AML-193 (cell line): ENCODE measurements at places on chromosomes 2 and 18.
A peak's percentile ranks its signal among the peaks of the same experiment; 100 is the strongest.

DNA sequence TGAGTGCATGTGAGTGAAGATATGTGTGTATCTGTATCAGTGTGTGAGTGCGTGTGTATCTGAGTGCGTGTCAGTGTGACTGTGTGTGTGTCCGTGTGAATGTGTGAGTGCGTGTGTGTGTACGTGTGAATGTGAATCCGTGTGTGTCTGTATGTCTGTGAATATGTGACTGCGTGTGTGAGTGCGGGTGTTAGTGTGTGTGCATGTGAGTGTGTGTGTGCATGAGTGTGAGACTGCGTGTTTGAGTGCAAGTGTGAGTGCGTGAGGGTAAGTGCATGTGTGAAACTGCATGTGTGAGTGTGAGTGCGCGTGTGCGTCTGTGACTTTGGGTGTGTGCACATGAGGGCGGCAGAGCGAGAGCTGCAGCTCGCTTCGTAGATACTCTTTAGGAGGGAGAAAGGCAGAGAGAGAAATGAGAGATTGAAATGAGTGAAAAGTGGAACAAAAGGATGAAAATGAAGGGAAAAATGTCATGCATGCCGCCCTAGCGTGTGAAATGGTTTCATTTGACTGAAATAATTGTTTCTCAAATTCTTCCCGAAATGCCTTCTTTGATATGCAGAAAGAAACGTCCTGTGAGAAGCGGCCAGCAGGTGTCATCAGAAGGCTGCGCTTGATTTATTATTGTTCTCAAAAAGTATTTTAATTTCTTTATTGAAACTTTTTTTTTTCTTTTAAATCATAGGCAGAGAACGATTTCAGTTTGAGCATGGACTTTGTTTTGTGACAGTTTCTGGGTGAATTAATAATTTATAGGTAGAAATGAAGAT lies 25.6 kb downstream of the ZNF407 start:
- DNase-seq = no peak

DNA sequence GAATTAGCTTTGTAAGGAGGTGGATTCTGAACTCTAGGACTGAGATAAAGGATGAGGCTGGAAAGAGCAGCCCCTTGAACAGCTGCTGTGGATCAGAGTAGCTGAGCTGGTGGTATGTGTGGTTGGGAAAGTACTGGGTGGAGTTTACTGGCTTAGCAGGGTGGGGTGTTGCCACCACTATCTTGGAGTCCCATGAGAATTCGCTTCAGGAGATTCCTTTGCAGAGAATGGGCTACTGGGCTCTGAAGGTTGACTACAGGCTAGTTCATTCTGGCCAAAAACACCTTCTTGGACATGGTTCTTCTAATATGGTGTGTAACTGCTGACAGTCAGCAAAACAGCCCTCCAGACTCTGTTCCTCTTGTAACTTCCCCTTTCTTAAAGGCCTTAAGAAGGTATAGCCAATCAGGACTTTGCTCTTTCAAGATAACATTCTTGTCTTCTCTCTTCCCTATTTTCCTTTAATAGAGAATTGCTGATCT lies 52.7 kb downstream of the TET3 start:
- DNase-seq = peak; percentile 96

DNA sequence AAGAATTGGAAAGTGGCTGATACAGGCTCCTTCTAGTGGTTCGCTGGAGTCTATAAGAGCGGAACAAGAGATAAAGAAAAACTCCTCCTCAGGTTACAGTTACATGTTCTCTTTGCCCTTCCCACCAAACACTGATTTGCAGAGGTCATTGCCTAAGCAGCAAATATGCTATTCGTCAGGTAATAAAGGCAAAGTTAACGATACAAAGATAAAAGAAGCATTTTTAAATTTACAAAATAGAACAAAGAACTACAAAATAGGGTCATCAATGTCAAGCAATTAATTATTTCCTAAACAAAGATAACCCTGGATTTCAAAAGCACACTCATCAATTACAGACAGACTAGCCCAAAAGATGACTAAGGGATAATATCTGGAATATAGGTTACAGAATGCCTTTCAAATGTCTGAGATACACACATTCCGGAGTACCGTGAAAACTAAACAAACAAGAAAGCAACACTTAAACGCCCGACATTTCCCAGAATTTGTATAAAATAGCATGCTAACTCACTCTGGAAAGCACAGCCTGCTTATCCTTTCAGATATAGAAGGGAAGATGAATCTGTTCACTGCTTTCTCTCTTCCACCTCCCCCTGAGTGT lies 186.4 kb downstream of the MREG start:
- no peak for DNase-seq

- no peak for DNase-seq
These were observed 60.3 kb downstream of the FARSB start for GRCh38 chr2:222595581-222595980.

DNA sequence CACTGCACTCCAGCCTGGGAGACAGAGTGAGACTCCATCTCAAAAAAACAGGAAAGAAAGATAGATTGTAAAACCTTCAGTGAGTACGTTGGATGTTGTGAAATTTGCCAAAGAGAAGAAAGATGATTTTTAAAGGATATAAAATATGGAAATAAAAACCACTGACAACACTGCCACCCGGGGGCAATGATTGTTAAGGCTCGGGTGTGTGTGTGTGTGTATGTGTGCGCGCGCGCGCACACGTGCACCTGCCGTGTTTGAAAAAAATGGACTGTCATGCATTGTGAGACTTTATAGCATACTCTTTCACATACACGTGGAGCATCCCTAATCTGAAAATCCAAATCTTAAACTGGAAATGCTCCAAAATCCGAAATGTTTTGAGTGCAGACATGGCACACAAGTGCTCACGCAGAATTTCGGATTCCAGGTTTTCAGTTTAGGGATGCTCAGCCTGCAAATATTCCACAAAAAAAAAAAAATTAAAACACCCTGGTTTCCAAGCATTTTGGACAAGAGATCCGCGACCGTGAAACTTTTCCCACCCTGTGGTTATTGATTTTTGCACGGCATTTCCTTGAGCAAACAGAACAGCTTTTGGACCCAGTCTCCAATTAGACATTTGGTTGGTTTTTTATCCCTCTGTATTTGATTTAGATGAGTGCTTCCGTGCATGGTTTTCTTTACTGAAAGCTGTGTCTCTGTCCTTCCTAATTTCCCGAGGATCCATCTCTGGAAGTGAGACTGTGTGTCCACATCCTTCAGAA lies 269.2 kb downstream of the AGAP1 start:
- no peak for DNase-seq

DNA sequence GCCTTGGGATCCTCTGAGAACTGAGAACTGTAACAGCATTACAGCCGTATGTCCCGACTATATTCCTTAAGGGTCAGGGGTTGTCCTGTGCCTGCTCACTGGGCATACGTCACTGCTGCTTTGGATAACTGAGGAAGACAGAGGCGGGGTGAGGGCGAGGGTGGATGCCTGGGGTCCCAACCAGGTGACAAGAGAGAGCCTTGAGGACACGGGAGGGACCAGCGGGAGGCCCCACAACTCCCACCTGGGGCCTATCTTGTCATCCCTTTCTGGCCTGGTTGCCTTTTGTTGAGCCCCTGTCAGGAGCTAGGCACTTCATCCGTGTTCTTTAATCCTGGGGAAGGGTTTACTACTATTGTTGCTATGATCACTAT lies 28.8 kb downstream of the INPP5D start:
- DNase-seq = no peak

GRCh38 chr18:70491734-70492348 lies 203.0 kb downstream of the SOCS6 start:
- peak; percentile 51 for DNase-seq

DNA sequence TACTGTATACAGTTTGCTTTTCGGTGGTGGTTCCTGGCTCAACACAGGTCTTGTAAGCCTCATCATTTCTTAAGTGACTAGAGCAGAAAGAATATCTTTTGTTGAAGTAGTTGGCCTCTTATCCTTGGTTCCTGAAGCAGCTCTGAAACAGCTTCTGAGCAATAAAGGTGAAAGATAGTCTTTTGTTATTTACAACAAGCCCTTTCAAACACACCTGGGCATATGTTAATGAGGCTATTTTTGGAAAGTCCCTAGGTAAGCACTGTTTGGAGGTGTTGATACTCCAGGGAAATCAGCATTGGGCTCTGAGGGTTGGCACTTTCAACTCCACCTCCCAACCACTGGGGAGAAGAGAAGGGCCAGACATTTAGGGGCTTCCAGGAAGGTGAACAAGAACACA lies 211.0 kb downstream of the MCFD2 start:
- DNase-seq = no peak

- DNase-seq = no peak
These were observed 227.0 kb upstream of the COPS8 start for GRCh38 chr2:236858661-236859060.

DNA sequence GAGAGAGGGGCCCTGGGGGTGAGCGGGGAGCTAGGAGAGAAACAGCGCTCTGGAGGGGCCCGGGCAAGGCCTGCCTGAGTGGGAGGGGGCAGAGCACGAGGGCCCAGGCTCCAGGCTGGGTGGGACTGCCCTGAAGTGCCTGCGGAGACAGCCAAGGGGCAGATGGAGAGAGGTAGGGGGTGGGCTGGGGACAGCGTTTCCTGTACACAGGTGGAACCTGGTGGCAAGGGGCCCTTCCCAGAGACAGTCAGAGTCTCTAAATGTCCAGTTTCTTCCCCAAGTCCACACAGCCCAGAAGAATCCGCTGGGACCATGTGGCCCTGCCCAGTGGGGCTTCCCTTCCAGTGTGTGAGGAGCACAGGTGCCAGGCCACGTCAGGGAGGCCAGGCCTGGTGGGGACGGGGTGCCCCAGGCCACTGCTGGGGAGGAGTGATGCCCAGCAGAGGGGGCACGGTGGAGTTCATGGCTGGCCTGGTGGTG lies 1.7 kb upstream of the GPR35 start:
- DNase-seq = no peak

DNA sequence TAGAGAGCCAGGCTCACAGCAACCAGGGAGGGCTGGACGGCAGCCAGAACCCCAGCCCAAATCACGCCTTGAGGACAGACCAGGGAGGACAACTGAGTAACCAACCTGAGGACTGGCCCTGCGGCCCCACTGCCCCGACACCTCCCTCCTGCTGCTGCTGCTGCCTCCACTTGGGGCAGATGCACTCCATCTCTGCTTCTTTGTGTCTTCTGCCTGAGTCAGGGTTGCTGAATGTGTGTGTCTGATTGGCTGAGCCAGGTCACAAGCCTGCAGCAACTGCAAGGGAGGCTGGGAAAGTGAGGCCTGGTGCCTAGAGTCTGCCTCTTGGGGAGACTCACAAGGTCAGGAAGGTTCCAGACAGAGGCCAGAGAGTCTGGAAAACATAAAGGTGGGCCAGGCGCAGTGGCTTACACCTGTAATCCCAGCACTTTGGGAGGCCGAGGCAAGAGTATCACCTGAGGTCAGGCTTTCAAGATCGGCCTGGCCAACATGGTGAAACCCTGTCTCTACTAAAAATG lies 83.4 kb downstream of the ZFP36L2 start:
- DNase-seq = peak; percentile 5

DNA sequence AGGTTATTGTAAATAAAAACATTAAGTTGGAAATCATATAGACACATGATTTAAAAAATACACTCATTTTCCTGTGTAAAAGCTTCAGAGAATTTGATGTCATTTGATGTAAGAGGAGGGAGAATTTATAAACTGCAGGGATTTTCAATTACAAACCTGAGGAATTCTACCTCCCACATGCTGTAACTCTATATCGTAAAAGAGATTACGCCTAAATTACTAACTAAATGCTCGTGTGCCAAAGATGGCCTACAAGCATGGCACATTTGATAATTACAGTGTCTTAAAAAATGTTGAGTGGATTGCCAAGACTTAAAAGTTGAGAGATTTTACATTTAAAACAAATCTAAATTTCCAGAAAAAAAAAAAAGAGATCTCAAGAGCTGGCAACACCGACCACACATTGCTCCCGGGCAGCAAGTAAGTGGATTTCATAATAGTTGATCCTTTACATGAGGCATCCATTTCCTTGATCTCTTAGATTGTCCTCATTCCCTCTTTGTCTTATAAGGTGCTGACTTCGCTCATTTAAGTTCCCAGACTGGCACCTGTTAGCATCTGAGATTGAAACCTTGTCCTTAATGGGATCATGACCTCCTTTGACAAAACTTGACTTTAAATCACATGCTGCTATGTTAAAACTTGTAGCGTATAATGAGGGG lies 840.3 kb upstream of the ZEB2 start:
- no peak for DNase-seq

- DNase-seq = no peak
These were observed 29.4 kb upstream of the LPIN2 start for GRCh38 chr18:3042379-3042778.

DNA sequence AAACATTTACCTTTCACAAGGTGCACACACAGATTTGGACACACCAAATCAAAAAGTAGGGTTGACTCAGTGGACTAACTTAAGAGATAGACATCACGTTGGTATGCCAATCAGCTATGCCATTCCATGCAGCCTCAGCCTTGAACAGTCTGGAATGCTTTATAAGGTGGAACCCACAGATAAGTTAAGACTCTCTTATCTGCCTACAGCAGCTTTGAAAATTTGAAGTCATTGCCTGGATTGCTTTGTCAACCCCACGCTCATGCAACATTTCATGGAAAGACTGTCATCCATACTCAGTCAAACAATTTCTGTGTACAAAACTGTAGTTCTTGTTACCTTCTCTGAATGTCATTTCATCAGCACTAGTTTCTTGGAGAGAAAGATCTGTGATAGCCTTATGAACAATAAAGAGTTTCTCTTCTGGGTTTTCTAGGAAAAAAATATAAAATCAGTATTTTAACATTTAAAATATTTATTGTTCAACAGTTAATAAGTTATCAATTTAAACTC lies 1.2 kb downstream of the ERMN start:
- DNase-seq = no peak

DNA sequence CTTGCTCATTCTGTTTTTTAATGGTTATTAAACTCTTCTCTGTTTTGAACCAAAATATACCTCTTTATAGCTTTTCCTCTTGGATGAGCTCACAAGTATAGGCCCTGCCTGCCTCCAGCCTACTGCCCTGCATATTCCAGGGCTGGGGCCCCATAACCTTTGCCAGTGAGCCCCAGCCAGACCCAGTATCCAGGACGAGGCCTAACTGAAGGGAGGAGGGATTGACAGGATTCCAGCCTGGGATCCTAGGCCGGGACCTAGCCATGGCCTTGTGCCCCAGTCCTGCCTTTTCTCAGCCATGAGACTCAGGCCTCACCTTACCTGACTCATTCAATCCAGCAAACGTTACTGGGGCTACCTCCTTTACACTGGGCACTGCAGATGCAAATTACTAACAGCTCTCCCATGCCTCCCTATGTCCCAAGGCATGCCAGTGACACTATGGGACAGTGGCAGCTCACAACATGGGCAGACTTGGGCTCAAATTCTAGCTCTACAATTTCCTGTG lies 159.2 kb downstream of the DDX1 start:
- DNase-seq = no peak

- DNase-seq = no peak
These were observed 112.8 kb downstream of the ADCYAP1 start for GRCh38 chr18:1017227-1018058.

DNA sequence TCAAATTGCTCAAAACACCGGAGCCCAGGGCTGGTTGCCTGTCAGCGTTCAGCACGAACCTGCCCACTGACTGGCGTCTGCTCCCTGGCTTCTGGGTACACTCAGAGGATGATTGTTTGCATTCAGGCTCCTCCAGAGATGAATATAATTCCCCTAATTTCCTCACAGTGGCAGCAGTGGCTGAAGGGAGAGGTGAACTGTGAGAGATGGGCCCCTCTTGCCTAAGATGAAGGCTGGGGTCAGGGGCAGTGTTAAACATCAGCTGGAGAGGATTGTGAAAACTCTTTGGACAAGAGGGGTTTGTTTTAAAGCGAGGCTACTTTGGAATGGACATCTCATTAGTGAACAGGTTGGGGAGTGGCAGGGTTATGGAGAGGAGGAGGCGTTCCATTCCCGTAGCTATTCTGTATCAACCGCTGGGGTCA lies 31.0 kb downstream of the TCF7L1 start:
- no peak for DNase-seq

GRCh38 chr2:64951306-64951953 lies 37.8 kb upstream of the SLC1A4 start:
- DNase-seq = no peak
